NCI-H524 (cell line): ENCODE measurements at places on chromosomes 2 and 18.
A peak's percentile ranks its signal among the peaks of the same experiment; 100 is the strongest.

DNA sequence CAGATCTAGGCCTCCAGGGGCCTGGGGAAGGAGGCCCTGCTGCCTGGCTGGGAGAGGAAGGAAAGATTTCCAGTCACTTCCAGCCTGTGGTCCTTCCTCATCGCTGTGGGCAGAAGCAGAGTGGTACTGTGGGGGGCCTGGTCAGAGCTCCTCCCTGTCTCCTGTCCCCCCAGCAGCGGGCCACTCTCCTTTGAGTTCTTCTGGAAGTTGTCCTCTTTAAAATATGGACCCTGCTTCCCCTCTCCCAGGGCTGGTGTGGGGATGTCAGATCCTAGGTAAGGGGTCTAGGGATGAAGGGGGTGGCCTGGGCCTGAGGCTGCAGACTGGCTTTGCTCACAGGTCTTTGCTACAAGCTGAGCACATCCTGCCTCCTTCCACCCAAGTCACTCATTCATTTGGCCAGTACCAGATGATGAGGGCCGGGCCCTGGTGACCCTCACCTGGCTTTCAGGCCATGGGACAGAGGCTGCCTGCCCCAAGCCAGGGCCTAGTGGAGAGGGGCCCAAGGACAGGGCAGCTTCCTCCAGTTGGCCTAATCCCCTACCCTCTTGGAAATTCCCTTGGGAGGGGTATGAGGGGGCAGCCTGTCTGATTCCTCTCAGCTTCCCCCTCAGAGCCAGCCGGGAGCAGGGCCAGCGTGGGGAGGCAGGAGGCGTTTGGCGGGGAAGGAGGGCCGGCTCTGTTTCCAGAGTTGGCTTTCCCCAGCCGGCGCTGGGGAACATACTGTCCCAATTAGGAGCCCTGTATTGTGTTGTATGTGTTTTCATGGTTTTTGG lies 231.9 kb downstream of the DYSF start:
- no peak for DNase-seq

DNA sequence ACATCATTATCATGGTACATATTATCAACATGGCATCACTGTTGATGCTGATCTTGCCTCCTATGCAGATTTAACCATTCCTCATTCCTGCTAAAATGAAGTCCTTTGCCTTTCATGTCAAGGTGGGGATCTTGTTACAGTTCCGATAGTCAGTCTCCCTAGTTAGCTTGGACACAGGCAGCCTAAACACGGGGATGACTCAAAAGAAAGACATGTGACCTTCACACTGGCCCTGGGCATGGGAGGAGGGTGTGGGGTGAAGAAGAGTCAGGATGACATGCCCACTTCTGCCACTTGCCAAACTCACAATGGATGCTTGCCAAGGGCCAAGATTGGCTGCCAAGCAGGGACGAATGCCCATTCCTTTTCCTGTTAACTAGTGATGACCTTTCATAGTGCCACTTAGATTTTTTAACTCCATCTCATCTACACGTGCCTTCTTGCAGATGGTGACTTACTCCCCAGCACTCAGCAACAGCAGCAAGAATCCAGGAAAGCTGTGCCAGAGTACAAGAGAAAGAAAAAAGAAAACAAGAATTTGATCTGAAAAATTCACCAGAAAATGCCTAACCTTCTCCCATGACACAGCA lies 13.9 kb upstream of the SLC1A4 start:
- no peak for DNase-seq

- no peak for DNase-seq
Observed at GRCh38 chr2:43218702-43219382, 7.6 kb downstream of the ZFP36L2 start.

- peak; percentile 19 for DNase-seq
Observed at GRCh38 chr18:25349926-25350487, 2.0 kb downstream of the ZNF521 start.

GRCh38 chr2:161991991-161992390 lies 82.0 kb downstream of the DPP4 start:
- no peak for DNase-seq

DNA sequence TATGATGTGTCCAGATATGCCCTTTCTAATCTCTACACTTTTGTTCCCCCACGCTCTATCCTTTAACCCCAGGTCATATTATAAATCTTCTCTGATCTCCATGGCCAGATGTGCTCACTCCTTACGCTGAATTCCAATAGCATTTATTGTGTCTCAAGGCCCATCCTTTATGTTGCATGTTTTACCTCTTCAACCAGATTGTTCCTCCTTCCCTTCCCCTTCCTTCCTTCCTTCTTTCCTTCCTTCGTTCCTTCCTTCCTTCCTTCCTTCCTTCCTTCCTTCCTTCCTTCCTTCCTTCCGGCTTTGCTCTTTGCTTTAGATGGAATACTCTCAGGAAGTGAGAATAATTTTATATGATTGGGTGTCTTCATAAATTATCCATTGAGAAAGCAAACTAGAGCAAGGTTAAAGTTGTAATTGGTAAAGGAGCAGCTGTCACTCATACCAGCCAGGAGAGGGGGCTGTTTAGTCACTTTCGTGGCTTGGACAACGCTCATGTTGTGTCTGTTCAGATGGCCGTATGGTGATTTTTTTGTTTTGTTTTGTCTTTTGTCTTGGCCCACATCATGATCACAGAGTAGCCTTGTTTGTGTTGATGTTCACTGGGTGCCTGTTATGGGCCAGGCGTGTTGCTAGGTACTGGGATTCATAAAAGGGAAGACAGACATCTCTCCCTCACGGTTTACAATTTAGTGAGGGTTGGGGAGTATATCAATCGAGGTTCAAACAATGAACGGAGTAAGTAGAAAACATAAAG lies 68.0 kb downstream of the DAW1 start:
- peak; percentile 57 for DNase-seq

DNA sequence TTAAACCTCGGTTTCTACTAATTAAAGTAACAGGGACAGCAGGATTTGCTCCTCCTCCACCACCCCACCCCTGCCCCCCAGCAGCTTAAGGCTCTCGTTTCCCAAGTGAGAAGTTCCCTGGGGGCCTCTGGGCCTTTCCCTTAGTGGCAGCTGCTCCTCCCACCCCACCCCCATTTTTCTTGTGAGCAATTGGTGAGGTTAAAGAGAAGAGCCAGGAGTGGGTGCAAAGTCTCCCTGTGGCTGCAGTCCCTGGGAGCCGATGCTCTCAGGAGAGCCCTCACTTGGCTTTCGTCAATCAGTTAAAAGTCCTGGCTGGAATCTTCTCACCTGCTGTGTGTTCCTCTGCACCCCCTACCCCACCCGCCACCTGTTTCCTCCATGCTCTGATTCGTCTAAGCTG lies 48.7 kb upstream of the AGAP1 start:
- DNase-seq: peak; percentile 80

DNA sequence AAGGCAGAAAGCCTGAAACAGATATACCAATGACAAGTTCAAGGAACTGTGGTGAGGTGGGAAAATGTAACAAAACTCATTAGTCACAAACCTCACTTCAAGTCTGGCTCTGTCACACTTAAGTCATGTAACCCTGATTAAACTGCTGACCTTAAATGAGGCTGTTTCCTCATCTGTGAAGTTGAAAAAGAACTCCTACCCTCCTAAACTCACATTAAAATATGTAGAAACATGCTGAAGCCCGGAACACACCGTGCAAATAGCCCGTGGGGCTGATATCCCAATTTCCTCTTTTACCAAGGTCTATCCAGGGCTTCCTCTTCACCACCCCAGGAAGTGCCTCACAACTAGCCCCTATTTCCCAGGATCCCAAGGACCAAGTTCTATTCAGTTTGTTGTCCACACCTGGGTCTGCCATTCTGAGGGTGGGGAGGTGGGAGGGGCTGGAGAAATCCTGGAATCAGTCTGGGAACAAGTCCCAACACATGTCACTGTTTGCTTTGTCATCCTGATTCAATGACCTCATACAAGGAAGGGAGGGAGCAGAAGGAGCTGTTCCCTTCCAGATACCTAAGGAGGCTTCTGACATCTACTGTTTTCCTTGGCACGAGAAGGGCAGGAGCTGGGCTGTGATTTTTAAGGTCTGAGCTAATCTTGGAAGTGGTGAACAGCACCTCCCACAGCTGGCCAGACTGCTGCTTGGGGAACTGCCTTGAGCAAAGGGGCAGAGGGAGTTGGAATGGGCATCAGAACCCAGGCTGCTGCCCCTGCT lies 42.3 kb downstream of the SLC4A1AP start:
- DNase-seq: no peak

DNA sequence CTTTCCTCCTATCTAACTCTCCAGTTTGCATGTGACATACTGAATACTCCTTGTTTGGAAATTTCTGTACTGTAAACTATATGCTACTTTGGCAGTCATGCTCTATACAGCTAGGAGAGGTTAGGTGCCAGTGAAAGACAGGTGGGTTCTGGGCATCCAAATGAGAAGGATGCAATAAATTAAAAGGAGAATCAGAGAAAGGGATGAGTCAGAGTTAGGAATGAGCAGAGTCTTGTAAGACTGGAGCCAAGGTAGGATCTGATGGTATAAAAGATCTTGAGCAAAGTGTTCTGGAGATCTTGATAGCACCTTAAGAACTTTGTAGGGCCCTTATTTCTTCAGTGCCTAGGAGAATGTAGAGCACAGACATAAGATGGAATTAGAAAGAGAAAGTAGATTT lies 58.7 kb upstream of the STAM2 start:
- no peak for DNase-seq

DNA sequence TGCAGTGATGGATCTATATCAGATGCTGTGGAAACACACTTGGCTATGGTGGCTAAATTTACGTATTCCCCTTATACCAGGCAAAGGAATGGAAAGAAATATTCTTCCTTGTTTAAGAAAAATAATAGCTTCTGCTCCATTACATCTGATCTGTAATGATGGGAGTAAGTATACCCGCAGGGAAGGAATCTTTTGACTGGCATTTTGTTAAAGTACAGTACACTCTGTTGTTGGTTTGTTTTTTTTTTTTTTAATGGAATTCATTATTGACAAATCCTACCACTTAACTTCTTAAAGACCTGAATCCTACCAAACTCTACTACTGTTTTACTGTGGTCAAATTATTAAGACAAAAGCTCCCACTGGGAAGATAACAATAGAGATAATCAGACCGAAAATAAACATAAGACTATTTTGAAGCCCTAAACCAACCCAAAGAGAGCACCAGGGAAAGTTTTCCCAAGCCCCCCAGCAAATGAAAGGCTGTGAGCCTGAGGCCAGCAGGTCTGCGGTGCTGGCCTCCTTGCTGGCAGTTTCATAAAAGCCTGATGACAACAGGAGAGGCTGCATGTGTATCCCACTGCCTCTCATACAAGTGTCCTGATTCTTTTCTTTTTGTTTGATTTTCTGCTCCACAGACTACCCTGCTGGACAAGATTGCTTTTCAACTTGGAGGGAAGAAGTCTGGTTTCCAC lies 101.0 kb downstream of the SLC25A12 start:
- DNase-seq: no peak
